ENCODE measurements at places on chromosomes 11 and 22.
A peak's percentile ranks its signal among the peaks of the same experiment; 100 is the strongest.

DNA sequence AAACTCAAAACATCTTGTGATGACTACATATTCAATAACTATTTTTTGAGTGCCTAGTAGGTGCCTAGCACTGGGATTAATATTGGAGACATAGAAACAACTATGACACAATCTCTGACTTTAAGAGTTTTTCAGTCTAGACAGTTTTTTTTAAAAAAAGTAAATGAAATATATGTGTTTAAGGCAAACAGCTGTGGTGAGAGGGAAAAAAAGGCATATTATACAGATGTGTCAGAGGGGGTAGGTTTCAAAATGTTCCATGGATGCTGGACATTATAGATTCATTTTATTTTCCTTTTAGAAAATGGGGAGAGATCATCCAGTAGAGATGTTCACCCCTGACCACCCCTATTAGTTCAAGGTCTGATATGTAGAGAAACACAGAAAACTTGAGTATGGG lies 90.8 kb downstream of the LUZP2 start:
- DNase-seq: no peak

DNA sequence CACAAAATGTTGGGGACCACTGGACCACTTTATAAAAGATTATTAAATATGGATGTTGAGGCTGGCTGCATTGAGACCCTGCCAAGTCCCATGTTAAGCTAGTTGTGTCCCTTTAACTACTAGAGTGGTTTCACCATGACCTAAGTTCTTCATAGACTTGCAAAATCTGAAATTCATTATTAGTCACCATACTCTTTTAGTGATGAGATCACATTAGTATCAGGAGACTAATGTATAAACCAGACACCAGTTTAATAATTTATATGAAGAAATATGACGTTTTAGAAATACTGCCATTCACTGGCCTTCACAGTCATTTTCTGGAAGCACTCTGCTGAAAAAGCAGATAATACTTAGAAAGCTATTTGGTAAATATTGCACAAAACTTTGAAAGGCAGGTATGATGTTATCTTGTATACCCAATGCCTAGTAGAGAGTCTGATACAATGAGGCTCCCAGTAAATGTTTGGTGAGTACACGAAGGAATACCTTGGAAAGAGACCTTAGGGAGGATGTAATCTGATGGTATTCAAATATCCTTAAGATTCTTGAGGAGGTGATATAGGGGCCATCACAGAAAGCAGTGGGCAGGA lies 728.2 kb upstream of the ANO5 start:
- DNase-seq: no peak

DNA sequence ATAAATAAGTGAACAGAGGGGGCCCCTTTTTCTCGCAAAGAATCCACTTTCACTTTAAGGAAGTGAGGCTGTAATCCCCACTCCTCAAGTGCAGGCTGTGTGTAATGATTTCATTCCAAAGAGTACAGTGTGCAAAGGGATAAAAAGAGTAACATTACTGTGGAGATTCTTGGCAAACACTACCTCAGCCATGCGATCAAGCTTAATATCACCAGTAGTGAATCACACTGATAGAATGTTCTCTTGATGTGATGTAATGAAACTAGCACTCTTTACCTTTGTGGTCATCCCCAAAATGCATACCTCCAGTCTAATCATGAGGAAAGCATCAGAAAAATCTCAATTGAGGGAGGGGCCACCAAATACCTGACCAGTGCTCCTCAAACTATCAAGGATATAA lies 246.1 kb upstream of the CHORDC1 start:
- DNase-seq: no peak

DNA sequence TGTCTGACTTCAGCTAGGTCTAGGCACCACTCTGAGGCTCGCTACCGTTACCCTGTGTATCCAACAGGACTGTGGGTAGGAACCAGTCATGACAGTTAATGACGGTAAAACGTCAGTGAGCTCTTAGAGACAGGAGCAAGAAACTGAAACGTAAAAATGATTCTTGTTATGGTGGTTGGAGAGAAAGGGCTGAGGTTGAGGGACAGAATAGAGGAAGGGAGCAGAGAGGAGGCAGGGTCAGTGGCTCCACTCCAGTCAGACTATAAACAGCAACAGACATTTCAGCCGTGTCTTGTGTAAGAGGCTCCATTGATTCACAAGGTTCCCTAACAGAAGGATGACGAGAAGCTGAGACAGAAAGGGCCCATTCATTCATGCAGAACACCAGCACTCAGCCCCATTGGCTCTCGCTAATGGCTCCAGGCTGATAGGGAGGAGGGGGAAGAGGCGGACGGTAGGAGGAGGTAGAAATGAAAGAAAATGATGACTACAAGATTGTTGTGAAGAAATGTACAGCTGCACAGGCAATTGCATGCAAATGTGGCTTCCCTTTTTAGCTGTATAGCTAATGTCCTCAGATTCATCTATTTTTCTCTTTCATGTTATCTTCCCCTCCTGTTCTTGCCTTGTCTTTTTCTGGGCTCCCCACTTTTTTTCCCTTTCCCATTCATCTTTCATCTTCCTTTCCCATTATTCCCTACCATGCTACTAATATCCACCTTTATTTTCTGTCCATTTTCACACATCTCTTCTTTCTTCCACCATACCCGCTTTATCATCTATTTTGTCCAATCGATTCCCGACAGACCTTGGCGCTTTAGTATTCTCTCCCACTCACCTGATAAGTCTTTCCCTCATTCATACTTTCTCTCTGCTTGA lies 34.3 kb downstream of the ETS1 start:
- no peak for DNase-seq

DNA sequence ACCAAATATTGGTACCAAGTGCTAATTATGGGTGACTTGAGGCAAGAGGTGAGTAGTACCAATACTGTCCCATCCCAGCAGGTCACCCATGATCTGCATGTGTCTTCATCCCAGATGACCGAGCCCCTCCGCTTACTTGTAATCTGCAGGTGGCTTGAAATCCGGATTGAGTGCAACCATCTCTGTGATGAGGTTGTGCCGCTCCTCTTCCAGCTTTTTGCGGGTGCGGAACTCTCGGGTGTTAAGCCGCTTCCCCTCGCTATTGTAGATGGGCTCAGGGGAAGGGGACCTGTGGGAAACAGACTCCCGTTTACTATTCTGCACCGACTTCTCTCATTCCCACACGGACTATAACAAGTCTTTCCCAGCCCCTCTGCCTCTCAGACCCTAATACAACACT lies 8.2 kb downstream of the SF1 start:
- no peak for DNase-seq

DNA sequence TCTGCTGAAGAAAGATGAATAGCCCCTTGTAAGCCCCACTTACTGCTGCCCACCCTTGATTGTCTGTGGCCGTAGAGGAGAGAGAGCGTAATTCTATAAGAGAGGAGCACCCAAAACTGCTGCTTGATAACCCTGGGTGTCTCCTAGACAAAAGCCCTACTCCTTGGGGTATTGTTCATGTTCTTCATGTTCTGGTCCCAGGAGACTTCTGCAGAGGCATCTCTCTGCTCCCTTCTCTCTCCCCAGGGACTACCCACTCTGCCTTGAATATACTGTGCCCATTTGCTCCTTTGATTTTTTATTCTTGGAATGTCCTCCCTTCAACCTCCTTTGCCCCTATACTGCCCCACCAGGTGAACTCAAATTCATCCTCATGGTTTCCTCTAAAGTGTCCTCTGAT lies 417.8 kb upstream of the CADM1 start:
- DNase-seq: no peak

DNA sequence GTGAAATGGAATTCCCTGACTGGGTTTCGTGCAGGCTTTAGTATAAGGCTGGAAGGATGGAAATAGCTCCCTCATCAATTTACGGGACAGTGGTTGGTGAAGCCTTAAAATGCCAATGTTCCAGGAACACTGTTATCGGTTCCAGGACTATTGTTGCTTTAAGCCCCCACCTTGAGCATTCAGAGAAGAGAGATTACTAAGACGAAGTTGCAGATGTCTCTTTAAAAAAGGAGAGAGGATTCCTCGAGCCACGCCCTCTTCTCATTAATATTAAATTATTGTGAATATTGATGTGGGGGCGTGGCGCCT lies 195 bp upstream of the CREB3L1 start:
- DNase-seq: no peak

GRCh38 chr11:76609736-76610370 lies 60.7 kb downstream of the LRRC32 start:
- no peak for DNase-seq

- peak; percentile 70 for DNase-seq
Observed at GRCh38 chr11:66069715-66070603, at the start of gene PACS1. PACS1 (plus strand) TSS chr11:66070272; CDS start chr11:66070487, 215 bp downstream.

DNA sequence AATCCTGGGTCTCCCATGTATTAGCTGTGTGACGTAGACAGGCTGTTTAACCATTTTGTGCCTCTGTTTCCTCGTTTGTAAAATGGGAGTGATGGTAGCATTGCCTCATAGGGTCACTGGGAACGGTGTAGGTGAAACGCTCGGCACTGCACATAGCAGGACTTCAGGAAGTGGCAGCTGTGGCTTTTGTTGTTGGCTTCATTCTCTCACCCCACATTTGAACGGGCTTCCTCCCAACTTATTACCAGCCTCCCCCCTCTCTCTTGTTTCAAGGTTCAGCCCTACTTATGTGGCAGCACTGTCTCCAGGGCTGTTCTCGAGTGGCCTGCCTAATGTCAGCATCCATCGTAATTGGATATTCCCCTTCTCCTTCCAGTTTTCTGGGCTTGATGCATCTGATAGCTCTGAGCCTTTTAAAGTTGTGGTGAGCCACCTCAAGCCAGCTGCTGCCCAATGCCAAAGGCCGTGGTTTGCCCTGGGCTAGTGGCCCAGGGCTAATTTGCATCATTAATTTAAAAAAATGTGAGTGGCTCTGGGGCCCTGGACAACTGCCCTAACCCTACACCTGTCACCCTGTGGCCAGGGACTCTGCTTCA lies 217.8 kb upstream of the TBCEL start:
- DNase-seq: no peak

- DNase-seq: no peak
Observed at GRCh38 chr22:50062509-50063135, 4.5 kb upstream of the TTLL8 start.

DNA sequence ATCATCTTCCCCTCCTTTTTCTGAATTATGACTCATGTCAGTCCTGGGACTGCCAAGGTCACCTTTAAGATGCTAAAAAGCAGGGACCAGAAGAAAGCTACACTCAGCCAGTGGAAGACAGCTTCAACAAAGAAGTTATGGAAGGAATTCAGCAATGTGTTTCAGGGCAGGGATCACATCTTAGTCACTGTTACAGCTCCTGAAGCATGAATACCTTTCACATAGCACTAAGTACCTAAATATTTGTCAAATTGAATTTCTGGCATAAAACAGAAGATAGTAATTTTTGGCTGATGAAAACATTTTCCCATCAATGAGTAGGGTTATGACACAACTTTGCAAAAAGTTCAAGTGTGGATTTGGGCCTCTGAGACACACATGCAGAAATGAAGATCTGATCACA lies 5.2 kb downstream of the DDB1 start:
- DNase-seq: no peak

DNA sequence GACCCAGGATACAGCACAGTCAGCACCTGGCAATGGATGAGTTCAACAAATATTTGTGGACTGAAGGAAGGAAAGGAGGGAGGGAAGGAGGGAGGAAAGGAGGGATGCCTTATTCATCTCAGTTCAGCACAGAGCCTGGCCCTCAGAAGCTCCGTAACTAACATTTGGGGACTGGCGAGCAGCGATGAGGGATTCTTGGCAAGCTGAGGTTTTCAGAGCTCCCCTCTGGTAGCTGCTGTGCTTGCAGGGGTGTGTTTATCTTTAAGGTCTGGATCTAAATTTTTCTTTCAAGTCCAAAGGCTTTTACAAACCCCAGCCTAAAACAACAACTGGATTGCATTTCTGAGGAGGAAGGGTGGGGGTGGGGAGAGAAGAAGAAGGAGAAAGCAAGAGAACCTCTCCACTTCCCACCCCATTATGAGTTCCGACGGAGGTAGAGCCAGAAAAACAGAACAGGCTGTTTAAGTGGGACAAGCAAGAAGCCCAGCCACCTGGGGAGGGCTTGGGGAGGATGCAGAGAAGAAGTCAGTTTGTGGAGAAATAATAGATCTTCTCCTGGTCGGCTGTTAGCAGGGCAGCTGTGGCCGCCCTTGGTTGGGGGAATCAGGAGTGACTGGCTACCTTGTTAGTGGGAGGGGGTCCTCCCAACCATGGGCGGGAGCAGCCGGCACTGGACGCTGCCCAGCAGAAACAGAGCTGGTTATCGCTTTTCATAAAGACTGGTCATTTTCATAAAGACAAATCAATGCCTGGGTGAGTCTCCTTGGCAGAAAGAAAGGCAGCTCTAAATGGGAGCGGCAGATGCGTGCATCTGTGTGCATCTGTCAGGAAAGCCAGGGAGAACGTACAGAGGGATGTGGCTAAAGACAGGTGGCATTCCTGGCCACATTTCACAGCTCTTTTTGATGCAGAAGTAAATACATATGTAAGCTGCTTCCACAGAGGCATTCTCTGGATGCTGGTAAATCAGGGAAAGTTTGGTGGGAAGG lies 78.0 kb downstream of the TSPAN18 start:
- no peak for DNase-seq
